Uterus (tissue), 4 donors: ENCODE measurements at places on chromosomes 16 and 17.

DNA sequence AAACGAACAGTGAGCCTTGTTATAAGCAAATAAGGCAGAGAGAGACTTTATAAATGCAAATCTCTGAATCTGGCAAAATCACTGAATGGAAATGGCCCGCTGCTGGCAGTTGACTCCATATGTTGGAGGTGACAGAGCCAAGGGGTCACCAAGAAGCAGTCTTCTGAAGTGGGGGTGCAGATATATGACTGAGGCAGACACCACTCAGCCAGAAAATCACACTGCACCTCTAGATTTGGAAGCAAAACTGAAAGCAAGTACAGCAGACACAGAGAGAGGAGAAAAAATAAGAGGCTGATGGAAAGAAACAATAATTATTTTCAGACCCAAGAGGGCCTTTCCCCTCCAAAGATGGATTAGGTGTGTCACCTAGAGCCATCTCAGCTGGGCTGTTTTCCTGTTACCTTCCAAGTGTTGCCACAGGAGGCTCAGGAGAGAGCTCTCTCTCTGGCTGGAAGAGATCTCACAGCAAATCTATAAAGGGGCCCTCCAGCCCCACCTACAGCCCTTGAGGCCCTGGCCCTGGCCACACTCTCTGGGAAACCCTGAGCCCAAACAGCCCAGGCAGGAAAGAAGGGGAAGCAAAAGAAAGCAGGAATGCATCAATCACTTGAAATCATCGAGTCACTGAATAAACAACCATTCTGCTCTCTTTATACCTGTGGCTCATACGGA, 585.1 kb upstream of the PSMD7 start:
- DNase-seq = no peak

GRCh38 chr16:16972831-16973230, 497.9 kb downstream of the XYLT1 start:
- no peak for DNase-seq

DNA sequence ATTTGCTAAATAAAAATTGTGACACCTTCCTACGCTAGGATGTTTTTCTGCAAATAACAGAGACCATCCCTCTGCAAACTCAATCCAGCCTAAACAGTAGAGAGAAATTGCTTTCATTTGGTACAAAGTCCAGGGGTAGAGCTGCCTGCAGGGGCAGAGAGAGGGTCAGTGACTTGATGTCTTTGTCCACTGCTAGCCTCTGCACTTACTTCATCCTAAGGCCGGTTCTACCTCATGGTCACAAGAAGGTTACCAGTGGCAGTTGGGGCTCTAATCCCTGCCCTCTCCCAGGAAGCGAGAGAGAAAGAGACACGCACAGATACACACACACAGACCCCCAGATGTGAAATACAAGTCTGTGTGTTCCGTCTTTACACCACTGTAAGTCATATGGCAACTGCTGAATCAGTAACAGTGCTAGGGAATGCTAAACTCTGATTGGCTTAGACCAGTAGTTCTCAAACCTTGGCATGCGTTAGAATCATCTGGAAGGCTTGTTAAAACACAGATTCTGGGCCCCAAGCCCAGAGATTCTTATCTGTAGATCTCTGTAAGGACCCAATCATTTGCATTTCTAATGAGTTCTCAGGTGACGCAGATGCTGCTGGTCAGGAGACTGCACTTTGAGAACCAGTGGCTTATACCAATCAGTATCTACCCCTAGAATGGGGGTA, 13.1 kb upstream of the LPCAT2 start:
- DNase-seq = peak; percentile 56

- DNase-seq = no peak
Observed at GRCh38 chr17:15659663-15660062, 24.4 kb downstream of the TRIM16 start.

DNA sequence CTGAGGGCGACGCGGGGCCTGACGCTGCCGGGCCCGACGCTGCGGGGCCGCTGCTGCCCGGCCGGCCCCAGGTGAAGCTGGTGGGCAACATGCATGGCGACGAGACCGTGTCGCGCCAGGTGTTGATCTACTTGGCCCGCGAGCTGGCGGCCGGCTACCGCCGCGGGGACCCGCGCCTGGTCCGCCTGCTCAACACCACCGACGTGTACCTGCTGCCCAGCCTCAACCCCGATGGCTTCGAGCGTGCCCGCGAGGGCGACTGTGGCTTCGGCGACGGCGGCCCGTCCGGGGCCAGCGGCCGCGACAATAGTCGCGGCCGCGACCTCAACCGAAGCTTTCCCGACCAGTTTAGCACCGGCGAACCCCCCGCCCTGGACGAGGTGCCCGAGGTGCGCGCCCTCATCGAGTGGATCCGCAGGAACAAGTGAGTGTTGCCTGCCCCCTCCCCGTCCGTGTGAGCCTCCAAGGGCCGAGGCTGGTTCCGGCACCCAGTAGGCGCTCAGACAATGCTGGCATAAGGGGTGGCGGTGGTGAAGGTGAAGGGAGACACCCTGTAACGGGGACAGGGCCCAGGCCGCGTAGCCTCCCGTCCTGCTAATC, 676 bp downstream of the CPD start:
- DNase-seq = peak; percentile 25

- DNase-seq = no peak
Observed at GRCh38 chr17:74324521-74324920, 1.5 kb upstream of the KIF19 start.

GRCh38 chr16:76265434-76266045, 11.7 kb upstream of the CNTNAP4 start:
- no peak for DNase-seq
